ENCODE measurements at places on chromosomes 3 and 15. TPM values are rescaled to one million over a fixed set of nuclear protein-coding genes. Genes with fewer than 3 reads are reported as not detected.

The GCSAM gene
- total RNA-seq = not detected

GRCh38 chr15:44082558-44083157, 112.4 kb downstream of the FRMD5 start:
- DNase-seq = no peak

The SHC4 gene
- 5.7 TPM for total RNA-seq

- DNase-seq = no peak
Measured at GRCh38 chr3:70182166-70182565, 130.3 kb downstream of the MDFIC2 start.

The RLBP1 gene
- 3.3 TPM for total RNA-seq

DNA sequence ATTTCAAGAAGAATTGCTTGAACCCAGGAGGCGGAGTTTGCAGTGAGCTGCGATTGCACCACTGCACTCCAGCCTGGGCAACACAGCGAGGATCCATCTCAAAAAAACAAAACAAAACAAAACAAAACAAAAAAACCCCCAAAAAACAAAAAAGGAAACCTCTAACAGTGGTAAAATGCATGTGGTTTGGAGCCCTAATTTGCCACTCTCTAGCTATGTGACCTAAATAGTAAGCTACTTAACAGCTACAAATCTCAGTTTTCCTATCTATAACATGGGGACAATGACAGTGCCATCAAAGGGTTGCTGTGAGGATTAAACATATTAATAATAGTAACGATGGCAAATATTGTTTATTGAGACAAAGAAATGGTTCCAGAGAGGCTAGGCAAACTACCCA, 119.4 kb upstream of the LMOD3 start:
- no peak for DNase-seq

DNA sequence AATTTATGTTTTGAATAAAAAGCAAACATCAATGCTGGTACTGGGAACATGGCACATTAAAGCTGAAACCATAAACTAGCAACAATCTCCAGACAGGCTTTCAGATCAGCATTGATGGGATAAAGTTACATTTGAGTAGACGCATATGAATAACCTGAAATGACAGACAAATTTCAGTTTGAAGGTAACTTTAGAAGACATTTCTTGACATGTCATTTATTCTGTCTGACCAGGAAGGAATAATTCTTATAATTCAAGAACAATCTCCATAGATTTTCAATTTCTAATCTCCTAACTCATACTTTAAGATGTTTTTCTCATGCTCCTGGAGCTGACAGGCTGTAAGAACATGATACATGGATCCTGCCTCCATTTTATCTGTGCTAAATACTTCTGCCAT, 69.8 kb downstream of the PLCH1 start:
- no peak for DNase-seq

- no peak for DNase-seq
Measured at GRCh38 chr3:58173669-58174398, 36.9 kb downstream of the DNASE1L3 start.

The PAQR9 gene
- 2.4 TPM for total RNA-seq

The AMIGO3 gene
- total RNA-seq = not detected

The GP5 gene
- not detected for total RNA-seq

DNA sequence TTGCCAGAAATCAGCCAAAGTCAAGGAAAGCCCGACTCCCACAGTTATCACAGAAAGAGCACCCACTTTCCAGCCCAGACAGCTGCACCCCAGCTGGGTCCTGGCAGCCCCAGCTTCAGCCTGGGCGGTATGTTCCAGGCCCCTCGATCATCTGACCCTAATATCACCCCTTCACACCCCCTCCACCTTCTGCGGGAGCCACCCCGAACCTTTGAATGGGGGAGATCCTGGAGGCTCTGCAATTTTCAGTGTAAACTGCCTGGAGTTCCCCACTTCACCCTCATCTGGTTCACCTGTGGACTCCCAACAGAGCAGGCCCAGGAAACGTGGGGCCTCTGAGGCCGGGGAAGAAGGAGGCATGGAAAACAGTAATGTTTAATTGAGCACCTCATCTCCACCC, 5.9 kb downstream of the PRSS50 start:
- peak; percentile 12 for DNase-seq

DNA sequence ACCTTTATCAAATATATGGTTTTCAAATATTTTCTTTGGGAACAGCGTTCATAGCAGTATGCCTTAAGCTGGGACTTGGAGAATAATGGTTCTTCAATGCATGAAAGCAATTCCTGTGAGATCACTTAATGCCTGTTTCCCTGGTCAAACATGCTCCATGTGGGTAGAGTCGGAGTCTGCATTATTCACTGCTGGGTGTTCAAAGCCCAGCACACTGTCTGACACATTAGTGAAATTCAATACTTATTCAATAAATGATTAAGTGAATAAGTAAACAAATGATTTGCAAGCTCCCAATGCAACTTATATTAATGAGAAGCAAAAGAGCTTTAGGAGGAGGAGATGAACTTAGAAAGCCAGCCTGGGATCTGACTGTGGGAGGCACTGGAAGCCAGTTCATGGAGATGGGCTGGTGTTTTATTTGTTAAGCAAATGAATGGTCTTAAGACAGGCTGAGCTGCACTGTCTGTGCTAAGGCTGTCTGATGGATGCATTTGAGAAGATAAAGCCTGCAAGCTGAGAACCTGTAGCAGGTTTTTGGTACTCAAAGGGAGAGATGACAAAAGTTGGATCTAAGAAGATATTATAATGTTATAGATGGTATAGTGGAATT, 490.8 kb downstream of the MCTP2 start:
- no peak for DNase-seq

GRCh38 chr3:123586131-123586530, 1.3 kb upstream of the HACD2 start:
- DNase-seq = no peak

- no peak for DNase-seq
Measured at GRCh38 chr3:71512000-71512399, 71.5 kb downstream of the FOXP1 start.

- DNase-seq = no peak
Measured at GRCh38 chr3:177262396-177262795, 65.1 kb upstream of the TBL1XR1 start.
